ENCODE measurements at places on chromosomes 4 and X.

DNA sequence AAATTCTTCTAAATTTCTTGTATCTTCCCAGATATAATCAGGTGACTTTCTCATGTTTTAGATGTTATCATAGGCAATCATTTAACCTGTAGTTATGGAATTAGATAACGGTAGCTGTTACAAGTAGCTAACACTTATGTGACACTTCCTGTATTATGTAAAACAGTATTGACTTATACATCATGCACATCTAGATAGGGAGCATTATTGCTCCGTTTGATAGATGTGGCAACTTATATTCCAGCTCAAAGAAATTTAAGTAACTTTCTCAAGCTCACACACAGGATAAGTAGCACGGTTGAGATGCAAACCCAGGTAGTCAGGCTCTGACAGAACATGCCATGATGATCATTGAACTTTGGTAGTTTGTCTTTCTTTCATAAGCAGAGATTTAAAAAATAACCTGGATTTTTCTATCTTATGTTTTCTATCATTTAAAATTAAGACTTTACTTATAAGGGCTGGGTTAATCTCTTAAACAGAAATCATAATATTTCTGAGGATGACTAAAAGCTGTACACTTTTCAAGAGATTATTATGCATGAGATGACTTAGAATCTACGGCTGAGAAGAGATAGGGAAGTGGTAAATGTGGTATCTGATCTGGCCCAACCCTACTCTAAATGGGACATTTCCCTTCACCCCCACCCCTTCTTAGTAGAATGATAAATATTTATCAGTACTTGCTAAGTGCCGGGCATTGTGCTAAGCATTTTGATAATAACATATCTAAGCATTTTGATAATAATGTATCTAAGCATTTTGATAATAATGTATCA lies 69.1 kb upstream of the HPGD start:
- DNase-seq, result no peak

- no peak for DNase-seq
These were observed 17.1 kb upstream of the C1QTNF7 start for GRCh38 chr4:15410750-15411149.

DNA sequence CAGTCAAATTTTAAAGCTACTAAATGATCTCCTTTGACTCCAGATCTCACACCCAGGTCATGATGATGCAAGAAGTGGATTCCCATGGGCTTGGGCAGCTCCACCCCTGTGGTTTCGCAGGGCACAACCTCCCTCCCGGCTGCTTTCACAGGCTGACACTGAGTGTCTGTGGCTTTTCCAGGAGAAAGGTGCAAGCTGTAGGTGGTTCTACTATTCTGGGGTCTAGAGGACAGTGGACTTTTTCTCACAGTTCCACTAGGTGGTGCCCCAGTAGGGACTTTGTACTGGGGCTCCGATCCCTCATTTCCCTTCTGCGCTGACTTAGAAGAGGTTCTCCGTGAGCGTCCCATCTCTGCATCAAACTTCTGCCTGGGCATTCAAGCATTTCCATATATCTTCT lies 845.2 kb downstream of the PCDH18 start:
- DNase-seq, result no peak

- DNase-seq, result no peak
These were observed 692.8 kb upstream of the TENM3 start for GRCh38 chr4:181550381-181550780.

DNA sequence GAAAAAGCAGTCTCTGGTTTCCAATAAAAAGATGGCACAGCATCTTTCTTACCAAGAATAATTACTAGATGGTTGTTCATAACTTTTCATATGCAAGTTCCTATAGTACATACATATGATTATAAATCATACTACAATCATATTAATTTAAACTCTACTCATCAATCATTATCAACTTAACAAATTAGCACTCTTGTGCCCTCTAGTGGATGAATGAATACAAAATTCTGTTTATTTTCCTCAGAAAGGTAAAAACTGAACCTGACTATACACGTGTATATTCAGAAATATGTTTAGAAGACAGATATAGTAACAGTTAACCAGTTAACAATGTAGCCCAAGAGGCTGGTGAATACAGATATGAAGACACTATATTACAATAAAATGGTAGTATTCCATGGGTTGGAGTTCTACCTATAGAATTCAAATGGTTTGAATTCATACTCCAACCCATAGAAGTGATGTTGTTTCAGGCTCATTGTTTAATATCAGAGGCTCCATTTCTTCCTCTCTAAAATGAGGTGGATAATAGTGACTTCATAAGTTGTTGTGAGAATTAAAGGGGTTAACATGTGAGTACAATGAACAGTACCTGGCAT lies 100.0 kb downstream of the ADAMTS3 start:
- no peak for DNase-seq

GRCh38 chr4:2651546-2651945 lies 104.6 kb downstream of the TNIP2 start:
- no peak for DNase-seq

GRCh38 chr4:8276358-8277240 lies 7.0 kb downstream of the HTRA3 start:
- no peak for DNase-seq

DNA sequence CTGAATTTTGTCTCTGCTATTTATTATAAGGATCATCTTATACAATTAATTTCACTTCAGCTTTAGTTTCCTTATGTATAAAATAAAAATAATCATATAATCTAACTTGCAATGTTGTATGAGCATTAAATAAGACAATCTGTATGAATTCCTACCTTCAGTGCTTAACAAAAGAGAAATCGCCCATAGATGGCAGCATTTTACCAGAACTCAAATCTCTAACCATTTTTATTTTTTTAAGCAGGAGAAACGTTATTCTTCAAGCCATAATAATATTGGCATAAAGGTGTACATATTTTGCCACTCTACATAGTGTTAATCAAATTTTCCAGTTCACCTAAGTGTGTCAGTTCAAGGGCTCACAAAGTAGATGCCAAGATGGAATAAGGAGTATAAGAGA lies 78.8 kb downstream of the TMEM47 start:
- no peak for DNase-seq

DNA sequence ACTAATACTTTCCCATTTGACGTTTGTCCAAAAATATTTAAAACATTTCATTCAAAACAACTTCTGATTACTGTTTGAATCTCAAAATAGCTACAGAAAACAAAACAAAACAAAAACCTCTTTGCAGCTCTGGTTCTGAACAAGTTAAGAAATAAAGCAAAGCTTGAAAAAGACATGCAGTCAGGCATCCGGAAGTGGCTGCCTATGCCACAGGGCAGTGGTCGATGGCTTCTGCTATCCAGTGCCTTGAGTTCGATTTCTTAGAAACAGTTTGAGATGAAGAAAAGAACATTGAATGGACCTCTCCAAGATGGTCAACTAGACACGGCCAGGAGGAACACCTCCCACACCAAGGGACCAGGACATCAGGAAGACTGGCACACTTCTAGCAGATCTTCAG lies 125.3 kb downstream of the SCFD2 start:
- DNase-seq, result no peak

GRCh38 chrX:154477891-154478477 lies 1.1 kb downstream of the LAGE3 start:
- DNase-seq, result no peak

GRCh38 chr4:16334601-16335000 lies 108.3 kb upstream of the TAPT1 start:
- no peak for DNase-seq
